ENCODE measurements at places on chromosomes 6 and 20. TPM values are rescaled to one million over a fixed set of nuclear protein-coding genes. Genes with fewer than 3 reads are reported as not detected.
A peak's percentile ranks its signal among the peaks of the same experiment; 100 is the strongest.

Gene RBCK1
- total RNA-seq, result 66.2 TPM

Gene GSTA2
- not detected for total RNA-seq

Gene TAF8
- 25.4 TPM for total RNA-seq

Gene TMEM74B
- 1.1 TPM for total RNA-seq

Gene EMILIN3
- total RNA-seq, result 7.5 TPM

Gene KIAA0408
- total RNA-seq, result 3.3 TPM

Gene ZSCAN9
- total RNA-seq, result 19.3 TPM

Gene STX11
- total RNA-seq, result 20.0 TPM

Gene ELOVL4
- total RNA-seq, result 1.9 TPM

DNA sequence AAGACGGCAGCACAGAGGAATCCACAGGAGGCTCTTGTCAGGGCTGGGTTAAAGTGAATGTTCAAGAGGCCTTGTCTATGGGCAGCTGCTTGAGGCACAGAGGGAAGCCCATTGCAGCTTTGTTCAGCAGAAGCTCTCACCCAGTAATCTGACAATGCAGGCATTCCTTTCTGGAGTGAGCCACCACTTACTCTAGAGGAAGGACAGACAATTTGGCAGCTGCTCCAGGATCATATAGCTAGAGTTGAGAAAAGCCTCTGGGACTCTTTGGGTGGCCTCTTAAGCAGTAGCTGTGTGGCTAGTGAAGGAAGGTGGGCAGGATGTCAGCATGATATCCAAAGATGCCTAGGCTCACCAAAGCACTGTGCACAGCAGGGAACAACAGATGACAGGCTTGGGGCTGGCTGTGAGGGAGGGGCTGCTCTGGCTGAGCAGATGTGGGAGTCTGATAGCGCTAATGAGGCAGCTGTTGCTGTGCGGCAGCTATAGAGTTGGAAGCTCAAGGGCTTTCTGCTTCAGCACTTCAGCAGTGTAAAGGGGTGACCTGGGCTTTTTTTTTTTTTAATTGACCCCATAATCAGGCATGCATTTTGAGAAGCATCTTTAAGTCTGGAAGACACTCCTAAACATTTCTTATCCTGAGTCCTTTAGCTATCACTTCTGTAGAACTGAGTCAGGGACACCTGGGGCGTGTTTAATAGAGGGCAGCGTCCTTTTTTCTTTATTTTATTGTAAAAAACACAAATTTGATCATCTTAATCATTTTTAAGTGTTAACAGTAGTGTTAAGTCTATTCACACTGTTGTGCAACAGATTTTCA is 27.2 kb downstream of the CMTR1 start:
- no peak for DNase-seq

DNA sequence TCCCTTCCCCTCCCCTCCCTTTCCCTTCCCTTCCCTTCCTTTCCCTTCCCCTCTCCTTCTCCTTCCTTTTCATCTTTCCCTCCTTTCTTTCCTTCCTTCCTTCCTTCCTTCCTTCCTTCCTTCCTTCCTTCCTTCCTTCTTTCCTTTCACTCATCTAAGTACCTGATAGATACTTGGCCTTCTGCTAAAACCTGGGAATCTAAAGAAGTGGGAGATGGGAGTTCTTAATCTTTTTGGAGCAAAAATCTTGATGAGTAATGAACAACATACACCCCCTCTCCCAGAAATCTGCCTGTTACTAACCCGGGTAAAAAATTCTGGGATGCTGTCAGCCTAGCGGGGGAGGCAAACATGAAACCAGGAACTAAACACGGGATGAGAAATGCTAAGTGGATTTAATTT is 100.7 kb downstream of the VEGFA start:
- DNase-seq, result no peak

DNA sequence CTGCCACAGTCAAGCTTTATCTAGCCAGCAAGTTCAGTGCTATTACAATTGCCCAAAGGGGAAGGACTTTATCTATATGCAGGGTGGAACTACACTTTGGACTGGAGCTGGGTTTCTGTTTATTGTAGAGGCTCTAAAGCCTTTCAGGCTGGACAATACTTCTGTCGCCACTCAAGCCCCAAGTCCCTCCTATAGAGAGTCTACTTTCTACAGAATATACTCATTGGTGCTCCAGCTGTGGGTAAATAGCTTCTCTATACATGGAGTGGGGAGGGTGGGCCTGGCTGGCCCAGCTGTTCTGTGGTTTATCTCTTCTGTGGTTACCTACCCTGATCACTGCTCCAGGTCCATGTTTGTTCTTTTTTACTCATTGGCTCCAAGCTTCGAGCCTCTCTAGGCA is 151.8 kb upstream of the MYLIP start:
- no peak for DNase-seq

DNA sequence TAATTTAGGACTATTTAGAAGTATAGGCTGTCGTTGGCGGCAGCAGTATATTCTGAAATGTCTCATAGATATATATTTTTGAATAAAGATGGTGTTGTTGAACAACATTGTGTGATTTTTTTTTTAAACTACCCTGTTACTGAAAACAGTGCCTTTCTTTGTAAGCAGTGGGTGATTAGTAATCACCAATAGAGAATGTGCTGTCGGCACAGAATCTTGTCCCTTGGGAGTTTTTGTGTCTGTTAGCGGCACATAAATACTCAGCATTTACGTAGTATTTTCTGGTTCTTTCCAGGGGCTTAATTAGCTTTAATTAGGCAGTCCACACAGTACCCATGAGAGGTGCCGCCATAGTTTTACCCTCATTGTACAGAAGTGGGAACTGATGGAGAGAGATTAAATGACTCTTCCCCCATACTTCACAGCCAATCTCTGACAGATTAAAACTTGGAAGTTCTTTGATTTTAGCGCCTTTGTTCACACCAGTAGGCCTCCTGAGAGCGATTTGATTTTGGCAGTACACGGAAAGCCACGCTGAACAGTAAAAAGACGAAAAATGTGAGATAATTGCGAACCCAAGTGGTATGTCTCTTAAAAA is 58.8 kb downstream of the RPRD1B start:
- no peak for DNase-seq

DNA sequence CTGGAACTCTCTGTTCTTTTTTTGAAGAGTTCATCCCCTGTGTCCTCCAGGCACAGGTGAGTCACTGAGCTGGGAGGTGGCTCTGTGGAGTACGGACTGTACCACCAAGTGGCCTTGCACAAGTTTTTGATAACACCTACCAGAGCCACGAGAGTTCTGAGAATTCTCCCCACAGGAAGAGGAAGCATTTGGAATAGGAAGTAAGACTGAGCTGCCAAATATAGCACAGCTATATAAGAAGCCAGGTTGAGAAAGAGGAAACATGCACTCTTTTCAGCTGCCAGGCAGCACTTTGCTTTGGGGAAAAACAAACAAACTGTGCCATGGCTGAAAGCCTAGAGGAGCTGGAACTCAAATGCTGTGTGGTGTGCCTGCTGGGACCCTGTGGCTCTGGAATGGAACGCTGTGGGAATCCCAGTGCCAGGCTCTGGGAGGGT is 70.8 kb upstream of the RIPOR2 start:
- peak; percentile 94 for DNase-seq

DNA sequence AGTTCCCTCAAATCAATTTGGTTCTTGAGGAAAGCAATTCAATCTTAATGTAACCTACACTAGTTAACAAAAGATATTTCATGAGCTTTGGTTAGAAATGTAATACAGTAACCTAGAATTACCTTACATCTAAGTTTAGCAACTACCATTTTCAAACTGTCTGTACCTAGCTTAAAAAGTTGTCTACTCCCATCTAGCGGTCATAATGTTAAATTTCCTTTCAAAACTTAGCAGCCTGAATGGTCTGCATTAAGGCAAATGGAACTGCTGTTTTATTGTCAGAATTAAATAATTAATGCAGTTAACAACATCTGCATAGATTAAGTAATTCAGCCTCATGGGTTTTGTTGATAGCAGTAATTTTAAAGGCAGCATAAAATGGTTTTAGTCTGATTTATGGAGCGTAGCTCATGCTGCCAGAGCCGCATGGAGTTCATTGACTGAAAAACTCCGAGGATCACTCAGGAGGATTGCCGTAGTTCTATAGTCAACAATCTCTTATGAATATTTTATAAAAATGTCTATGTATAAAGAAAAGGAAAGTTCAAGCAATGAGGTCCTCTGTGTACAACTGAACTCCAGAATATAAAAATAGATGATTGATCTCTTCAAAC is 485.4 kb upstream of the MANEA start:
- no peak for DNase-seq

DNA sequence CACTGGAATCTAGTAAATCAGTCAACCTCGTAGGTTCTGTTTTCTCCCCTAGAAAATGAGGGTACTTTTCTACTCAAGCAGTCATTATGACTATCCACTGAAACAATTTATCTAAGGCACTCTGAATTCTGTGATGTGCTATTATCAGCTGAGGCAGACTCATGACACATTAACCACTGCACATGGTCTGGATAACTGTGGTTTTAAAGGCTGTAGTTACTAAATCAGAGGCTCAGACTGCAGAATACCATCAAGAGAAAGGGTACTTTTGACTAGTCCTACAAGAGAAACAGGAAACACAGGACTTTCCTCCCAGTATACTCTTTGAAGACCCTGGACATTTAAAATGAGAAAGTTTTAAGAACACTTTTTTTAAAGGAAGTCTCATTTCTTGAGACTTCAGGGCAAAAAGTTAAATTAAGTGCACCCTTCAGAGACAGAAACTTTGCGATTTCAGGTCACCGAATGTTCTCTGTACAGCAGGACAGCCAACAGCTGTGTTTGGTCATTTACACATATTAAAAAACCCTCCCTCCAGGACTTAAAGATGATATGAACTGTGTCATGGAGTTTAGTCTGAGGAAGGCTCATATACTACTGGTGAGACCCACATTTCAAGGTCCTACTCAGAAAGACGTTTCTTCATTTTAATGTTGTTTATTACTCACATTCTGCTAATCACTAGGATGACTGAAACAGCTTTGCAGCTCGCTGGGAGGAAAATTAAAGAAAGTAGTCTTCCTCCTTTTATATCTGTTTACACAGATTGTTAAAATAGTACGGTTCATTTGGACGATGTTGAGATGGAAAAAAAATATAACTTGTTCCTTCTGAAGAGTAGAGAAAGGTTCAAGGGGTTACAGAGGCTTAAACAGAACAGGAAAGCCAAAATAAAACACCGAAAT is 19.9 kb downstream of the ATXN1 start:
- no peak for DNase-seq

GRCh38 chr6:108020472-108021116 is 53.9 kb downstream of the OSTM1 start:
- no peak for DNase-seq

- DNase-seq, result no peak
These were observed 64.9 kb upstream of the TAB2 start for GRCh38 chr6:149252622-149253021.

GRCh38 chr20:362271-363254 is 15.7 kb downstream of the NRSN2 start:
- DNase-seq, result peak; percentile 96

- no peak for DNase-seq
These were observed 70.6 kb upstream of the DEFB112 start for GRCh38 chr6:50120300-50120699.

DNA sequence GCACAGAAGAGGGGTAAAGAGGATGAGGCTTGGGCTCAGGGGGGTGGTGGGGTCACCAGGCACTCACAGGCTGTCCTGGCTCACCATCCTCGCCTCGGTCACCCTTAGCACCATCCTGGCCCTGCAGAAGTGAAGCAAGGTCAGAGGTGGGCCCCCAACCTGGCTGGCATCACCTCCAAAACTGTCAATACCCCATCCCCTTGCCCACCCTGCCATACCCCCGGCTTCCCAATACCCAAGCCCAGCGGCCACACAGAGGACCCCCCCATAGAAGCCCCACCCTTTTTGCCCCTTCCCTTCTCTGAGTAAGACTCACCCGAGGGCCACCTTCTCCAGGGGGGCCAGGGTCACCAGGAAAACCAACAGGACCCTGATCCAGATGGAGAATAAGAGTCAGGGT is 23.6 kb downstream of the COL11A2 start:
- DNase-seq, result no peak

GRCh38 chr20:20454367-20454766 is 86.5 kb downstream of the INSM1 start:
- DNase-seq, result no peak

GRCh38 chr6:82144852-82145340 is 102.6 kb downstream of the IBTK start:
- DNase-seq, result peak; percentile 48

DNA sequence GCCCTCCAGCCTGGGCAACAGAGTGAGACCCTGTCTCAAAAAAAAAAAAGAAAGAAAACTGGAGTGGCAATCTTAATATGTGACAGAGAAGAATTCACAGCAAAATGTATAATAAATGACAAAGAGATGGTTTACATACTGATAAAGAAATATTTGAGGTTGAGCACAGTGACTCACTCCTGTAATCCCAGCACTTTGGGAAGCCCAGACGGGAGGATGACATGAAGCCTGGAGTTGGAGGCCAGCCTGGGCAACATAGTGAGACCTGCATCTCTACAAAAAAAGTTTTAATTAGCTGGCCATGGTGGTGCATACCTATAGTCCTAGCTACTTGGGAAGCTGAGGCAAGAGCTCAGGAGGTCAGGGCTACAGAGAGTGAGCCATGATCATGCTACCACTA is 12.4 kb upstream of the DEFB118 start:
- no peak for DNase-seq

DNA sequence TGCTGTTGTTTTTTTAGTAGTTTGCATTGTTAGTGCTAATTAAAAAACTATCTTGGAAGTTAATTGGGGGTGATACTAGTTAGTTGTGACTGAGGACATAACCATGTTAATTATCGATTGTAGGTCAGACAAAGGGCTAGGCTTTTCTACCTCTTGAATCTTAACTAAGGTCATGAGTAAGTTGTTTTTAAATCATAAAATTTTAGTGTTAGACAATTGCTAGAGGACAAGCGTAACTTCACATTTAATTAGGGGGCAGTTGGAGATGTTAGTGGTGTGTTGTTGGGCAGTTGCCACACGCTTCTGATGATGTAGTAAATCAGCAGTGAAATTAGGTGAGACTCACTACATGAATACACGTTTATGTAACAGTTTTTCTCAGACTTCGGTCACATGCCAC is 619.1 kb upstream of the FLRT3 start:
- DNase-seq, result no peak

DNA sequence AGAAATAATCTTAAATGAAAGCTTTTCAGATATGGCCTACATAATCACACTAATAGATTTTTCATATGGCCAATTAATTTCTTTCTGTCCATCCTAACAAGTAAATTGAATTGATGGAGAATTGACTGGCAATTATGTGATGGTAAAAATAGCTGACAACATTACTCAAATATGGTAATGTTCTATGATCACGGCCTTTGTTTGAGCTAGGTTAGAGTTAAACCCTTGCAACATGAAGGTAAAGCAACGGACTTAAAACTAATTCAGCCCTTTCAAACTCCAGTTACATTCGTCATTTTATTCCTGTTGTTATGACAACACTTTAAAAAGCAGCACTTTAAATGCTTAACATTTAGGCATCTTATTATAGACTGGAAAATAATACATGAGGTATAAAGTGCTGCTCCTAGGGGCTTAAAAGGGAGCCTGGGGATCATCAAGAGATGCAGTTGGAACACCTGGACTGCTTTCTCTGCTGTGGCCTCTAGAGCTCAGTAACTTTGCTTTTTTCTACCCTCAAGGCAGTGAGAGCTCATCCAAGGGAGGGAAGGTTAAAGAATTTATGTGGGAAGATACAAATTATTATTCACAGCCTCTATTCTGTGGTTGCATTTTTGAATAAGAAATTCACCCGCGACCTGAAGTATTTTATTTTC is 46.9 kb downstream of the RIPOR2 start:
- DNase-seq, result no peak

Measured in breast epithelium (tissue), 4 donors.